HT1080 (cell line): ENCODE measurements at places on chromosomes 3 and 15.

DNA sequence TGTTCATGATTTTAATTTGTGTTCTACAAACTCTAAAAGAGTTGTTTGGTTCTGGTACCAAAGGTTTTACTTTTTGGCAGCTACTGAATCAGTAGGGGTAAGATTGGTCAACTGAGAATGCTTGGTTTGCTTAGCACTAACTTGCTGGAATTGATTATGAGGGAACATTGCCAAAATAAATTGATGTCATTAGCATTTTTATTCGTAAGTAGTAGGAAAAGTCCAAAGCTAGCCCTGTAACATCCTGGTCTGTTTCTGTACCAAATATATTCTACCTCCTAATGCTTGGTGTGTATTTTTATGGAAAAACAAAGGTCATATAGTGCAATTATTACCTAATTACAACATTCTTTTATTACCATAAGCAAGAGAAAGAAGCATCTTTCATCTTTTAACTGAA is 35.9 kb upstream of the KPNA4 start:
- DNase-seq: no peak

DNA sequence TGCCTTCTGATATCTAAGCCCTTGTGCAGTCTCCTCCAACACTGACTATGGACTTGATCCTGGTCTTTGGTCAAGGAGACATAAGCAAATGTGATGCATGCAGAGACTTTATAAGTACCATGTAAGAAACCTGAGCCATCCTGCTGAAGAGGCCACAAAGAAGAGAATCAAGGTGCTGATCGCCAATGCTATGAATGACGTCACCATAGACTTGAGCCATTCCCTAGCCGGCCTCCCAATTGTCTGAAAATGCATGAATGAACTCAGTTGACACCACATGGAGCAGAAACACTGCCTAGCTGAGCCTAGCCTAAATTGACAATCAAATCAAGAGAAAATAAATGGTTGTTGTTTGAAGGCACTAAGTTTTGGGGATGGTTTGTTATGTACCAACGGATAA is 51.9 kb downstream of the CERS3 start:
- no peak for DNase-seq

DNA sequence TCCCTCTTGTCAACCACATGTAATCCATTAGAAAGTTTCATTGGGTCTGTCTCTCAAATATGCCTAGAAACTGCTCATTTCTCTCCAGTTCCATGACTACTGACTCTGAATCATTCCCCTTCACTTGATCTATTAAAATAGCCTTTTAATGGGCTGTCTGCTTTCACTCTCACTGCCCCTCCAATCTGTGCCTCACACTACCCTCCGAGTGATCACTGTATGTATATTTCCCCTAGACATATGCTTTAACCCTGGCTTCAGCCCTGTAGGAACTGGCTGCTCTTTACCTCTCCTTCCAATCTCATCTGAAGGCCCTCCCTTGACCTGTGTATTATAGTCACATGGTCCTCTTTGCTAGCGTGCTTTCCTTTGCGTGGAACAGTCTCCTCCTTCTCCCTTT is 282.8 kb upstream of the ADAMTS9 start:
- DNase-seq: no peak

DNA sequence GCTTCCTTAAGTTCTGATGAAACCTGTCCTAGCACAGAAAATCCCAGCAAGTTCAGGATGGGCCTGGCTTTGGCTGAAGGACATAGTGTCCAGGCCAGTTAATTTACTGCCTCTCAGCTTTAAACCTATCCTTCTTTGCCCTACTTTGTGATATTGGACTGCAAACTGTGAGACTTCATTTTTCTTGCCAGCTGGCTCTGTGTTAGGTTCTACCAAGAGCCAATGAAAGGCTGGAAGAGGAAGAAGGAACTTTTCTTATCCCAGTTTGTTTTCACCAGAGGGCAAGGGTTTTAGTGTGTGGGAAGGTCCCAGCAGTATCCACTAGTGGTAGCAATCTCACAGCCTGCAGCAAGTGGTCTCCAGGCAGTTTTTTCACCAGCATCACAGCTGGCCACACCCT is 18.2 kb downstream of the DCUN1D1 start:
- DNase-seq: no peak

GRCh38 chr15:77505556-77505955 is 84.9 kb downstream of the HMG20A start:
- DNase-seq: no peak
